ENCODE measurements at places on chromosomes 5 and 9.

DNA sequence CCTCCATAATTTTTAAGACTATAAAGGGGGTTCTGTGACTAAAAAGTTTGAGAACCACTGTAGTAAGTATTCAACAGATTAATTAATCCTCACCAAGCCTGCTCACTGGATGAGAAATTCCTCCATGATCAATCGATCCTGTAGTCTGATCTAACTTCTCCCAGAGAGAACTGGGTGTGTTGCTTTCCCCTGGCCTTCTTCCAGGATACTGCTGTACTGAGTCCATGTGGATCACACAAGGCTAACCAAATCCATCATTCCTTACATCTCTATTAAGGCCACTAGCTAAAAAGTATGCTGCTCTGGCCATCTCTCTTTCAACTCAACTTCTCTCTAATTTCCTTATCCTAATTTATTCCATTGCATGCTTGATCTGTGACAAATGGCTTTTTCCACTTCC, 280.2 kb upstream of the PCSK5 start:
- no peak for DNase-seq

DNA sequence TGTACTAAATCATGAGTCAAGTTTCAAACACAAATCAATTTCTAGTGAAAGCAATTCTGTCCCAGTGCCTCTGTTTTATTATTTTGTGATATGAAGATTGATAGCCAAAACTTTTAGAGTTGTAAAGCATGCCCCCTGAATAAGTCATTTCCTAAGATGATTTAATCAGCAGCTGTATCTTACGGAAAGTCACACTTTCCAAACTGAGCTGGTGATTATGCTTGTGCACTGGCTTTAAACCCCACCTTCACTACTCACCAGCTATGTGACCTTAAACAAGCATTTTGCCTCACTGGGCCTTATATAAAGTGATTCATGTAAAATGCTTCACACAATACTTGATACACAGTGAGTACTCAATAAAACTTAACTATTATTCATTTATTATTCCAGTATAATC, 78.1 kb downstream of the EDIL3 start:
- no peak for DNase-seq

GRCh38 chr5:114335391-114335790, 26.5 kb upstream of the KCNN2 start:
- no peak for DNase-seq

DNA sequence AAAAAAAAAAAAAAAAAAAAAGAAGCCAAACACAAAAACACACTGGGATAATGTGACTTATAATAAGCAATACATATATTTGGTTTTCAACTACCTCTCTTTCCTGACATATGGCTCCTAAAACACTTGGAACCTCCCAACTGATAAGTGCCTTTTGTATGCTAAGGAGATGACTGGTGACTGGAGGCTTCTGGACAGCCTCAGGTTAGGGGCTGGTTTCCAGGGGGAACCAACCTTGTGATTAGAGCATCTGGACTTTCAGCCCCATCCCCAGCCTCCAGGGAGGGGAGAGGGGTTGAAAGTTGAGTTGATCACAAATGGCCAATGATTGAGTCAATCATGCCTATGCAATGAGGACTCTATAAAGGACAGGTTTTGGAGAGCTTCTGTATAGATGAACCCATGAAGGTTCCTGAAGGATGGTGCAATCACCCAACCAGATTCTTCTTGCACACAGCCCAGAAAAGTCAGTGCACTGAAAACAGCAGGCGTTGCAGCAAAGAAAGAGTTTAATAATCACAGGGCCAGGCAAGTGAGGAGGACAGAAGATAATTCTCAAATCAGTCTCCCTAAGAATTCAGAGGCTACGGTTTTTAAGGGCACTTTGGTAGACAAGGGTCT, 276.7 kb downstream of the AUH start:
- DNase-seq = no peak

- no peak for DNase-seq
Measured at GRCh38 chr9:75903785-75904360, 13.4 kb downstream of the PCSK5 start.

DNA sequence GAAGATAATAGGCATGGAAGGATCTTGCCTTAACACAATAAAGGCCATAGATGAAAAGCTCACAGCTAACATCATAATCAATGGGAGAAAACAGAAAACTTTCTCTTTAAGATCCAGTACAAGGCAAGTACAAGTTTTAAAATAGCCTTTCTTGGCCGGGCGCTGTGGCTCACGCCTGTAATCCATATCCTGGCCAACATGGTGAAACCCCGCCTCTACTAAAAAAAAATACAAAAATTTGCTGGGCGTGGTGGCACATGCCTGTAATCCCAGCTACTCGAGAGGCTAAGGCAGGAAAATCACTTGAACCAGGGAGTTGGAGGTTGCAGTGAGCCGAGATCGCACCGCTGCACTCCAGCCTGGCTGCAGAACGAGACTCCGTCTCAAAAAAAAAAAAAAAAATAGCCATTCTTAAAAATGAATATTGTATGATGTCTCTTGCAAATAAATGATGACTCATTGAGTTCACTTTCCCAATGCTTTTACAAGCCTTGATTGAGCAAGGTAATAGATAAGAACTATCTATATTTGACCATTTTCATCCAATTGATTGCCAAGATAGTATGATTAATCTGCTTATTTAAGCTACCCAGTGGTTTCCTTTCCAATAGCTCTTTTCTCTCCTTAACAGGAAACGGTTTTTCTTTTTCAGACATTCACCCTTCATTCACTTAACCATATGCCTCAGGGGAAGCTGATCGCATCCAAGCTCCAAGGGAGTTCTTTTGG, 15.8 kb downstream of the CCDC152 start:
- DNase-seq = no peak

GRCh38 chr5:95086927-95087815, 197.7 kb downstream of the MCTP1 start:
- DNase-seq = no peak

DNA sequence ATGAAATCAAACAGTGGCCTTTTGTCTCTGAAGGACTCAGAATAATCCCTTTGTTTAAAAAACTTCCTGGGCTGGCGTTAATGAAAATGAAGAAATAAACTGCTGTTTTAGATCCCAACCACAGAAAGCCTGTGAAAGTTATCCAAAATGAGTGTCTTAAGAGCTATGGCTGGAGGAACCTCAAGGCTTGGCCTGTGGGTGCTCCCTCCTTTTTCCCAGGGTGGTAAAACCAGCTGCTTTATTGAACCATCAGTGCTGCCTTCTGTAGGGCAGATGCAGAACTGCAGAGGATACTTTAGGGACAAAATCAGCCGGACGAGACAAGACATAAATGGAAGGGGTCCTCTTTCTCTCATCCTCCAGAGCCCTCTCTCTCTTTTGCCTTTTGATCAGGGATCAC, 100.9 kb downstream of the SMARCA2 start:
- DNase-seq = no peak

DNA sequence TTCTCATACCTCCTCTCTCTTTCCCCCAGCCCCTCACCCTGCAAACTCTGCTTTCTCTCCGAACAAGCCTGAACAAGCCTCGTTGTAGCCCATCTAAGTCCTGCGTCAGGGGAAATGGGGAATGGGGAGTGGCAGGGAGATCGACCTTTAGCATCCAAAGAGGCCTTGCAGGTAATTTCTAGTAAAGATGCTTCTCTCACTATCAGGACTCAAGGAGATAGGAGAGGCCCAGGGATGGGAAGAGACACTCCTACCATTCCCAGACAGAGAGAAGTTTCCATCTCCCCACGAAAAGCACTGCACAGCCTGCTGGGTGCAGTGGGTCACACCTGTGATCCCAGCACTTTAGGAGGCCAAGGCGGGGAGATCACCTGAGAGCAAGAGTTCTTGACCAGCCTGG, 44.4 kb upstream of the CTNNA1 start:
- DNase-seq = no peak

DNA sequence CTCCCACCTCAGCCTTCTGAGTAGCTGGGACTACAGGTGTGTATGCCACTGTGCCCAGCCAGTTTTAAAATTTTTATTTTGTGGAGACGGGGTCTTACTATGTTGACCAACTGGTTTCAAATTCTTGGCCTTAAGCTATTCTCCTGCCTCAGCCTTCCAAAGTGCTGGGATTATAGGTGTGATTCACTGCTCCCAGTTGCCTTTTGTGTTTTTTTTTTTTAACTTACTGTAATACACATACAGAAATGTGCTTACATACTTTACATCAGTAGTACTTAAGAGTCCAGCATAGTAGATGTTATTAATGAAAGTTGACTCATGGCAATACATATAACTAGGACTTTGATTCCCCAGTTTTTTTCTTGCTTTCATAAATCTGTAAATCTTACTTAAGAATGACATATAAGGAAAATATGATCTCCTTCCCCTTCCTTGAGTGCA, 4.7 kb downstream of the MAN2A1 start:
- DNase-seq = no peak
